ENCODE measurements at places on chromosomes 7 and 10.

DNA sequence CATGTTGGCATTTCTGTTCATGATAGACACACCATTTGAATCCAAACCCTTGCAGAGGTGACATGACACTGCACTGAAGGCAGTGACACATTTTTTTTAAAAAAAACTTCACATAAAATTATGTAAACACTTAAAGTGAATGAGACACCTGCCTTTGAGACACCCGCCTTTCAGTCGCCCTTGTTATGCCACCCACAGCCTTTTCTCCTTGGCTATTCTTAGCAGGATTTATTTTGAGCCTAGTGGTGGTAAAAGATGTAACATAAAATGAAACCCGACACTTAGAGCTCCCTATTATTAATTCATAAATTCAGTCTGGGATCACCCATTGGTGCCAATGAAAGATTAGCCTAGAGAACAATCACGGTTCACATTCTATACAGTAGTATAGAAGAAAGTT lies 161.3 kb downstream of the DYNC1I1 start:
- no peak for DNase-seq

DNA sequence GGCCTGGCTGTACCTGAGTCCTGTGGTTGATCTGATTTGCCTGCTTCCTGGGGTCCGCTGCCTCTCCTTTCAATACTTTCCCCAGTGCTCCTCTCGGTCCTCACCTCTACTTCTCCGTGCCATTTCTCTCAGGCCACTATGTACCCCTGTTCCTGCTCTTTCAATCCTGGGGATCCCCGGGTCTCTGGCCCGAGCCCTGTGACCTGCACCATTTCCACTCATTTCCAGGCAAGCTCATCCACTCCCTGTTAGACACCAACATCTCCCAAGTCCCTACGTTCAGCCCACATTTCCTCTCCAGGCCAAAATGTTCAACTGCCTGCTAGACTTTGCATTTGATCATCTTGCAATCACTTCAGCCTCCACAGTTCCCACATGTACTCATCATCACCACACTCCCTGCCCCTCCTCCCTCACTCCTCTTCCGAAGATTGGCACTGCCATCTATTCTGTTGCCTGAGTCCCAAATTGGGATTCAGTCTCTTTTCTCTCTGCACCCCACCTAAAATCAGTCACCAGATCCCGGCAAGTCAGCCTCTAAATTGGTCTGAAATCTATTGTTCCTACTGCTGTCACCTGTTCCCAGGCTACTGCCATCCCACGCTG lies 34.4 kb upstream of the ZMIZ1 start:
- DNase-seq = no peak

GRCh38 chr10:128367807-128368206 lies 241.6 kb upstream of the MKI67 start:
- no peak for DNase-seq

GRCh38 chr10:28928484-28928883 lies 251.2 kb downstream of the BAMBI start:
- no peak for DNase-seq

DNA sequence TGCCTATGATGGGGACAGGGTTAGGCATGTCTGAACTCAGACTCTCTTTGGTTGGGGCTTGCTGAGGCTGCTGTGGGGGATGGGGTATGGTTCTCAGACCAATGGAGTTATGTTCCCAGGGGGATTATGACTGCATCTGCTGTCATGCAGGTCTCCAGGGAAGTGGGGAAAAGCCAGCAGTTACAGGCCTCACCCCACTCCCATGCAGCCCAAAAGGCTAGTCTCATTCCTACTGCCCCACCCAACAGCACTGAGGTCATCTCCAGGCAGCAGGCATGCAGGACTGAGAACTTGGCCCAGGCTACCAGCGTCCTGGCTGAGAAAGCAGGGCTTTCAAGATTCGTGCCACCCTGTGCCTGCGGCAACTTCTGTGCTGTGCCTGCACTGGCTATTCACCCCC lies 373.3 kb downstream of the HTR7 start:
- DNase-seq = no peak

DNA sequence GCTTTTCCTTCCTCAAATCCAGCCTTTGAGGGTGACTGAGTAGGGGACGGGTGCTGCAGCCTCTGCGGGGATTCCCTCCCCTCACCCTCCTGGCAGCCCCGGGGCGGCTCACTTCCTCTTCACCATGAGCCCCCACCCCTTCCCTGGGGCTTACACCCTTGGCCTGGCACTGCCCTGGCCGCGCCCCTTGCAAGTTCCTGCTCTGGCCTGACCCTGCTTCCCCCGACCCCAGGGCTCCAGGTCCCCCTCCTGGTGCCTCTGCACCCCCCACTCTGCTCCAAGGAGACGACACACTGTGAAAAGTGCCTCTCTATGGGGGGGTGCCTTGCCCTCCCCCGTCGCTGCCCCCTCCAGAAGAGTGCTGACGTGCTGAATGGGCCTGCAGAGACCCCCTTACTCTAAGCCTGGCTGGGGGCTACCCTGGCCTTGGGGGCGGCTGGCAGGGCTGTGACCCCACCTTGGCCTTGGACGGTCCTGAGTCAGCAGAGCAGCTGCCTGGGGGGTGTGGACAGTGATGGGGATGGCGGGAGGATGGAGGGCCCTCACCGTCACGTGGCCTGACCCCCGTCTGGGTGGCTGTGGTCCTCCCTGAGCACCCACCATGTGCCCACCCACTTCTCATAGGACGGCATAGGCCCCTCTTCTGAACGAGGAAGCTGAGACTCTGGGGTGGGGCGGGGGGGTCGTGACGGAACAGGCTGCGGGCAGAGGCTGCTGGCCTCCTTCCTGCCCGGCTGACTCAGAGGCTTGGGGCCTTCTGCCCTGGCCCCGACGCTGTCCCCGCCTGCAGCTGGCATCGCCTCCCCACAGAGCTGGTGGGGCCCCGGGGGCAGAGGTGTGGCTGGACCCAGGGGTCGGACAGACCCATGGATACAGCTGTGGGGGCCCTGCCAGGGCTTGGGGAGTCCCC lies 9.8 kb downstream of the LFNG start:
- peak; percentile 50 for DNase-seq

- no peak for DNase-seq
Measured at GRCh38 chr10:109019001-109019424, 904.3 kb downstream of the XPNPEP1 start.

DNA sequence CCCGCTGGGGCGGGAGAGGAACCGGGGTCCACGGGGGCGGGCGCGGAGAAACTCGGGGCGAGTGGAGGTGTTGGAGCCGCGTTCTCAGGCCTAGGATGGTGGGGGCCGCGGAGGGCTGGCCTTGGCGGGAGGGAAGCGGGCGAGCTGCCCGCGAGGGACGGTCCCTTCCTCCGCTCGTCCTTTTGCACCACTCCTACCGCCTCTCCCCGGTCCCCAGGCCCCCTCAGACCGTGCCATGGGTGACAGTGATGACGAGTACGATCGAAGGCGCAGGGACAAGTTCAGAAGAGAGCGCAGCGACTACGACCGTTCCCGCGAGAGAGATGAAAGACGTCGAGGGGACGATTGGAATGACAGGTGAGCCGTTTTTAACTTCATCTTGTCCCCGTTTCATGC lies 451 bp downstream of the SRRT start:
- peak; percentile 30 for DNase-seq

GRCh38 chr10:97923057-97923456 lies 73.4 kb downstream of the GOLGA7B start:
- no peak for DNase-seq

- DNase-seq = no peak
Measured at GRCh38 chr7:99791021-99791420, 7.0 kb upstream of the CYP3A4 start.

GRCh38 chr10:32095116-32095733 lies 39.0 kb upstream of the KIF5B start:
- no peak for DNase-seq

DNA sequence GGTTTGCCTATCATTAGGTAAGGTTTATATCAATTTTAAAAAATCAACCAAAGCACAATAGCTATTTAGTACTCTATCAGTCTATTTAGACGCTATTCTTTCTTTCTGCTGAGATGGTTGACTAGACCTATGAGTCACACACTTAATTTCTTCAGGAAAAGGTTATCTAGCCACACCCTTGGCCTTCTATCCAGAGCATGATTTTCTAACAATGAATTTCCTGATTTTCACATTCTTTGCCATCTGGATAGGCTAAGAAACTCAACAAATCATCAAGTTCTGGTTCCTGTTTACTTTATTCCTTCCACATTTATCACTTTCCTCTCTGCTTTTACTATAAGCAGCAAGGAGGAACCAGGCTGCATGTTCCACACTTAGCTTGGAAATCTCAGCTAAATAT lies 8.1 kb downstream of the PRPS1L1 start:
- DNase-seq = no peak

- DNase-seq = peak; percentile 37
Measured at GRCh38 chr10:27446091-27446918, 57.8 kb upstream of the RAB18 start.

- no peak for DNase-seq
Measured at GRCh38 chr10:102814453-102814871, 22.8 kb downstream of the CYP17A1 start.

- DNase-seq = no peak
Measured at GRCh38 chr10:70410608-70411007, 6.7 kb downstream of the EIF4EBP2 start.

GRCh38 chr10:2548071-2548470 lies 519.3 kb upstream of the PFKP start:
- DNase-seq = no peak

- no peak for DNase-seq
Measured at GRCh38 chr10:94402843-94403379, 570 bp downstream of the TBC1D12 start.

DNA sequence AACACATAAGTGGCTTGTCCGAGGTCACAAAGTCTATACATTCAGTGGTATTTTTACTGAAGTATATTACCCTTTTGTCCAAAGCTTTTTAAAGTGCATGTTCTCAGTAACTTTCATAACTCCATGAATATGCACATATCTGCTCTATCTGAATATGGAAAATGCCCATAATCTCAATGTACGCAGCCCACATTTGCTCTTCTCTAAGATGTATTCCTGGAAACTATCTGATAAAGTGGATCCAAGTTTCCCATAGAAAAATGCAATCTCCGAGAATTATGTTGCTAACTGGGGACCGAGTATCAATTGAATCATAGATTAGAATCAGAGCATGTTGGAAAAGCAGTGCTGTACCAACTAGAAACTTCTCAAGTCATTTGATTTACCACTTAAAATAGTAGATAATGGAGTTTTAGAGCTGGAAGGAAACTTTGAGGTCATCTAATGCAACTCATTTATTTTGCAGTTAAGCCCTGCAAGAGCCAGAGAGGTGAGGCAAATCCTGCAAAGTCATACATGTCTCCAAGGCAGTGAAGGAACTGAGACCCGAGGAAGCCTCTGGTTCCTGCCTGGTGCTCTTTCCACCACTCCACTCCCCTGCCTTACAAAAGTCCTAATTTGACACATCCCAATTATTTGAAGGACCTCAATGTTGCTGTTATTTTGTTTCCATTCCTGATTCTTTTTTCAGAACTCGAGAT lies 69.4 kb downstream of the CYCS start:
- no peak for DNase-seq

DNA sequence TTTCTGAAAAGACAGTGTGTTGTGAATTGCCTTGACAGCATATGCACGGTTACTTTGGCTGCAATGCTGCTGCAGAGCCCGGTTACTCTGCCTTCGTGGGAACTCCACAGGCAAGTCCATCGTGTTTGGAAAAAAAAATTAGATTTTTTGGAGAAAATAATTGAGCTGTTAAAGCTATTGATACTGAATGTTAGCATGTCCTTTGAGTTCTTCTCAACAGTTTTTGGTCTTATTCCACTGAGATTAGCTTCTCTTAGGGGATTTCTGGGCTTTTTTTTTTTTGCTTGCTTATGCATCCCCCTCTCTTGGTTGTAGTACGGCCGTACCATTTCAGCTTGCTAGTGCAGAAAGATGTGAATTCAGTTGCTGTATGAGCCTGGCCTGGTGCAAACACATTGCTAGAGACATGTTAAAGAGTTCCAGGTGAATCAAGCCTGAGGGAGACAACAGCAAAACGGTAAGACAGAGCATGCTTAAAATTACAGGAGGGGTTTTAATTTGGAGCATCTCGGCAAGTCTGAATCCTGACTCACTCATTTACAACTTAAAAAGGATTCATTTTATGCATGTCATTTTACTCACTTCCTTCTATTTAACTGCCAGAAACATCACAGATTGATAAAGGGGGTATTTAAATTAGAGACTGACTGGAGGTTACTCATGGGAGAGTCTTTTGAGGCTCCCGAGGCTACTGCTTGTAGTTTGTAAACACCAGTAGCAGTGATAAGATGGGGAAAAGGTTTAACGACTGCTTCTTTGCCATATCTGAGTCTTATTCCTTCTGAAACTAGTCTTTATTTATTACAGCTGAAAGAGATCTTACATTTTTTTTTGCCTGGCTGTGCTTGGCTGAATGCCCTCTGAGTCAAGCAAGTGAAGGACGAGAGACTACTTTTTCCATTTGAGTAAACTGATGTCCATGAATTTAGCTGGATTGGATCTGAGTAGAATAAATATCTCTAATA lies 113.7 kb downstream of the CDK14 start:
- no peak for DNase-seq

DNA sequence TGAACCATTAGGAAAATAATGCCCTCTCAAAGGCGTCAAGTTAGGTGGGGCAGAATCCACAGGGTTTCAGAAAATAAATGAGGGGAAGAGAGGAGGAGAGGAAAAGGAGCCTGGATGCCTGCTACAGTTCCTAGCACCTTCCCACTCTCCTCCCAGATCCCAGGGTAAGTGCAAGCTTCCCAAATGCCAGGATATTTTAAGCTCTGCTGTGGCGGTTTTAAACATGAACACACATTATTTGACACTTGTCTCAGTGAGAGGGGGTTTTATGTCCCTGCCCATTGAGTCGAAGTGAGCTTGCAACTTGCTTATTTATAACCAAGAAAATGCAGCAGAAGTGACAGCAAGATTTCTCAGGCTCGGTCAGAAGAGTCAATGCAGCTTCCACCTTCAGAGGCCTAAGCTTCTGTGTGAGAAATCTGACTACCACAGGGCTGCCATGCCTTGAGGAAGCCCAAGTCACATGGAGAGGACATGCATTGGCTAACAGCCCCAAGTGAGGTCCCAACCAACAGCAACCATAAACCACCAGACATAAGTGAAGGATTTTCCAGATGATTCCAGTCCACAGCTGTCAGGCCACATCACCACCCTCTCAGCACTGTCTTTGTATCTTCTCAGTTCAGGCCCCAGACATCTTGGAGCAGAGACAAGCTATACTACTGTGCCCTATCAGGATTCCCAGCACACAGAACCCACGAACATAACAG lies 17.9 kb upstream of the BMPER start:
- no peak for DNase-seq

- no peak for DNase-seq
Measured at GRCh38 chr7:157046681-157047080, 36.2 kb upstream of the MNX1 start.

Data from naive thymus-derived CD4-positive, alpha-beta T cell (primary cell).